ENCODE measurements at places on chromosomes 7 and 10. TPM values are rescaled to one million over a fixed set of nuclear protein-coding genes. Genes with fewer than 3 reads are reported as not detected.
A peak's percentile ranks its signal among the peaks of the same experiment; 100 is the strongest.

RTKN2 gene
- 0.09 TPM for total RNA-seq

RNF32 gene
- 3.9 TPM for total RNA-seq

CPVL gene
- 2.0 TPM for total RNA-seq

TMEM176B gene
- total RNA-seq: 0.60 TPM

GPR37 gene
- 0.07 TPM for total RNA-seq

ZNF727 gene
- total RNA-seq: not detected

PNLIPRP1 gene
- 1.1 TPM for total RNA-seq

CCDC172 gene
- not detected for total RNA-seq

SLC13A4 gene
- 0.66 TPM for total RNA-seq

NUDT1 gene
- 39.3 TPM for total RNA-seq

GJD4 gene
- not detected for total RNA-seq

NEUROD6 gene
- total RNA-seq: not detected

TSPAN12 gene
- total RNA-seq: 0.51 TPM

DNA sequence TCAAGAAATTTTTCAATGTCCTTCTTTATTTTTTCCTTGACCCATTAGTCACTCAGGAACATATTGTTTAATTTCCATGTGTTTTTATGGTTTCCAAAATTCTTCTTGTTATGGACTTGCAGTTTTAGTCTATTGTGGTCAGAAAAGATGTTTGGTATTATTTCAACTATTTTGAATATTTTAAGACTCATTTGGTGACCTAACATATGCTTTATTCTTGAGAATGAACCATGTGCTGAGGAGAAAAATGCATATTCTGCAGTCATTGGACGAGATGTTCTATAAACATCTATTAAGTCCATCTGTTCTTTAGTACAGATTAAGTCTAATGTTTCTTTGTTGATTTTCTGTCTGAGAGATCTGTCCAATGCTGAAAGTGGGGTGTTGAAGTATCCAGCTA lies 42.3 kb upstream of the MDFIC start:
- DNase-seq: no peak

- DNase-seq: no peak
Observed at GRCh38 chr10:44385026-44385695, at the start of gene CXCL12. Gene CXCL12, minus strand, starts transcription at chr10:44385097. Its CDS starts 92 bp downstream, at chr10:44385005.

DNA sequence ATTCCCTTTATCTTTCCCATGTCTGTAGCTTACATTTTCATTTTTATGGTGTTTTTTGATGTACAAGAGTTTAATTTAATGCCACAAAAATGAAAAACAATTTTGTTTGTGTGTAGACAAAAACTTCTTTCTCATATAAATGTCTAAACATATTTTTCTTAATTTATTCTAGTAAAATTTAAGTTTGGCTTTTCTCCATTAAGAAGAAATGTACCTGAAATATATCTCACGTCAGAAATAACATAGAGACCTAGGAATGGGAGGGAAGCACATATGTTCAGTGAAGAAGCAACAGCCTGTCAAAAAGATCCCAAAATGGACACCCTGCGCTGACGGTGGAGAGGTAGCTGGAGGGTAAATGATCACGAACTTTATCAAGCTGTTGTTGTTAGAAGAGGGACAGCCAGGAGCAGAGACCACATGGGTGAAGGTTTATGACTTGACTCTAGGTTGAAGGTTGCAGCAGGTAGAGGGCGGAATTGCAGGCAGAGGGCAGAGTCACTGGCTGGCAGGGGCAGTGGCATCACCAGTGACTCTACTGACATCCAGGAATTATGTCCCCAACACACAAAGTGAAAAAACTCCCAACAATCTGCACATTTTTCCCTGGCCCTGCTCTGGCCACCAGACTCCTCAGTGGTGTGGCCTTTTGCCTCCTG lies 225.9 kb upstream of the PRSS58 start:
- no peak for DNase-seq

- DNase-seq: peak; percentile 57
Observed at GRCh38 chr7:107387573-107388219, 82.2 kb upstream of the GPR22 start.

DNA sequence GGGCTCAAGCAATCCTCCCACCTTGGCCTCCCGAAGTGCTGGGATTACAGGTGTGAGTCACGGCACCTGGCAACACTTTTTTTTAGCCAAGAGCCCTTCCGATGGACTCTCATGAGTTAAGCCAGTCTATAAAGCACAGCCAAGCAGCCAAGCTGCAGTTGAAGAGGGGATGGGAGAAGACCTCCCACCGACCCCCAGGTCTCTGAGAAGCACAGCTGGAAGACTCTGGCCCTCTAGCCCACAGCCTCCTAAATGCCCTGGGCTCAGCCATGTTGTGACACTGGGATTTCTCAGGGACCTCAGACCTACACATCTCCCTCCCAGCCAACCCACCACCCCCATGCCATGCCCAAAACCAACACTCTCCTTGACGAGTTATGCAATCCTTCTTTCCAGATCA lies 31.1 kb downstream of the CALML3 start:
- no peak for DNase-seq

DNA sequence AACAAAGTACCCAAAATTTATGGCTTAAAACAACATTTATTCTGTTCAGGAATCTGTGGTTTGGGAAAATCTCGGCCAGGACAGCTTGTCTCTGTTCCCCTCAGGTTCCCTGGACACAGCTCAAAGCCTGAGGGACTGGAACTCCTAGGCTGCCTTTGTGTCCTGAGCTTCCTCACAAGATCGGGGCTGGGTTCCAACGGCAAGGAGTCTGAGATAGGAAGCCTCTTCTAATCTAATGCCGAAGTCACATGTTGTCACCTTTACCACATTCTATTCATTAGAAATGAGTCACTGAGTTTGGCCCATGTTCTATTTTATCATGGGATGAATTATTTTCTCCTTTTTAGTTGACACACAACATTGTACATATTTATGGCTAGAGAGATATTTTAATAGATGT lies 80.5 kb downstream of the ANKRD26 start:
- DNase-seq: no peak

DNA sequence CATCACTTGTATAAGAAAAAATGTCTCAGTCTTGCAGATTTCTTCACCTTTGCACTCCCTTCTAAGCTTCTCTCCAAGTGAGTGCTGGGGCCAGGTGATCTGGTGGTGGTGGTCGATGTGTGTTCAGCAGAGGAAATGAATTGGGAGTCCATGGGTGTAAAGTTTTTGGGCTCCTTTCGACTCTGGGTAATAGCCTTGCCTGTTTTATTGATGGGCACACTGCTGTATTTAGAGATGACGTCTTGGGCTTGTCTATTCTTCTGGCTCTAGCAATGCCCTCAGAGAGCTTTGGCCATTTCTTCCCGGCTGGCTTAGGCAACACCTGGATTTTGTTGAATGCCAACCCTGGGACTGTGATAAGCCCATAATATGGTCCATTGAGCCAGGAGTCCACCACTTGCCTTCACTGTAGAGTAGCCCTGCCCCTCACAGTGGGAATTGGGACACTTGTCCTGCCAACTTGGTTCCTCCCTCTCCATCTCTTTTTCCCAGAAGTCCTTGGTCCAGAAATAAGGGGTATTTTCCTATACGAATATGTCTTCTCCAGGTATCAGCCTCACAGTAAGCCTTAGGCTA lies 11.7 kb downstream of the PNLIP start:
- no peak for DNase-seq

DNA sequence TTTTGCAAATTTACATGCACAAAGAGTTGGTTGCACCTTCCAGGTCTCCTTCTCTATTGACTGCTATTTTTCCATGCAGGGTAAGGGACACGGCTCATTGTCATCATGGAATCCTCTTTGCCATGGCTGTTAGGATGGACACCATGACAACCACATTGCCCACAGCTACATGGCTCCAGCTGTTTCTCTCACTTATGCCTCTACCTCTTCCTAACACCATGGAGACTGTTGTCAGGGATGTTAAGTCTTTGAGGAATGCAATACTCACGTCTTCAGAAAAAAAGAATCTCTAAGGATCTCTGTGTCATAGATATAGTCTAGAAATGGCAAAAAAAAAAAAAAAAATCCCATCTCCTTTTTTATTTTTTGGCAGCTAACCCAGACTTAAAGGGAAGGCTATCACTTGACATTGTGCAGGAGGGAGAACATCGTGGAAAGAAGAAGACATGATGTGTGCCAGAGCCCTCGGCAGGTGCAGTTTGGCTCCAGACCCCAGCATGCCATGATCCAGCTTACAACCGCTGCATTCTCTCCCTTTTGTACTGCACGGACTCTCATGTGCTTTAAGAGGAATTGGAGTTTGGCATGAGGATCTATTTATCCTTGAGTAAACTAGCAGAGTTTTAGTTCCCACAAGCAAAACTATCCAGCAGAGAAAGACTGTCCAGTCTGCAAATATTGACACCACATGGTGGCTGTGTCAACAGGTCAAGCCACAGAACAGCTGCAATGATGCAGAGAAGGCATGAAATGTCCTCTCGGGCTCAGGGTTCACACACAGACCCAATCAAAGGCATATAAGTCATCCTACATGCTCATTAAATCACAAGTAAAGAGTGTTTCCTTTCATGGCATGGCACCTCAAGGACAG lies 70.8 kb downstream of the FRMD4A start:
- no peak for DNase-seq

DNA sequence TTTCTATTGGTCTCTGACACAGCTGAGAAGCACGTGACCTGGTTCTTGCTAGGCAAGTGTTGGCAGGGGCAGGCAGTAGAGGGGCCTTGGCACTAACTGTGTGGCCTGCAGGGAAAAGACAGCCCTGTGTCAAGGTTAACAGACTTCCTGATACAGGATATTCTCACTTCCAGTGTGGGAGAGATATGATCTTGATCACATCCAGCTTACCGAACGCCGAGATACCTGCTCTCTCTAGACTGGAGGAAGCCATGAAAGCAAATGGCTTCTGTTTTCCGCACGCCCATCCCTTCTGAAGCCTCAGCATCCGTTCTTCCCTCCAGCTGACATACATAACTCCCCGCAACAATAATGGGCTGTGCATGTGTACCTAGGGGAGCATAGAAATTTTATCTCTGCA lies 79.4 kb downstream of the VSTM4 start:
- no peak for DNase-seq

DNA sequence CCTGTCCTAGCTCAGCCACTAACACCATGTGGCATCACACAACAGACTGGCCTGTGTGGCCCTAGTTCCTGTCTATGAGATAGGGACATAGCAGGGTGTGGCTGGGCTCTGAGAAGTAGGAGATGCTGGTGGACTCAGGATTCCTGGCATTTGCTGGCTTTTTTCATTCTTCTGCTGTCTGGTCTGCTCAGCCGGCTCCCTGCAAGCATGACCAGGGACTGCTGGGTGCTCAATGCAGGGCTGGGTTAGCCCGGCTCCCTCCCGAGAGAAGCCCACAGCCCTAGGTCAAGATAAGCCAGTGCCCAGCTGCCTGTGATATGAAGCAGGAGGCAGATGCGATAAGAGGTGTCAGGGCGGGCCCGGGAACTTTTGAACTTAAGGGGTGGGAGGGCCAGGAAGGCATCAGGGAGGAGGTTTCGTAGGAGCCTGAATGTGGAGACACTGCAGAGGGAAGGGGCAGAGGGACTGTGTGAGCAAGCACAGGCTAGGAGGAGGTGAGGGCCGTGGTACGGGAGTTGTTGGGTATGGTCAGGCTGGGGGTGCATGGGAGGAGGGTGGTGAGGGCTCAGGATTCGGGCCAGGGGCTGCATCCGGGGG lies 3.5 kb downstream of the AQP1 start:
- peak; percentile 92 for DNase-seq

- DNase-seq: no peak
Observed at GRCh38 chr10:14371581-14371980, 40.9 kb upstream of the FRMD4A start.

DNA sequence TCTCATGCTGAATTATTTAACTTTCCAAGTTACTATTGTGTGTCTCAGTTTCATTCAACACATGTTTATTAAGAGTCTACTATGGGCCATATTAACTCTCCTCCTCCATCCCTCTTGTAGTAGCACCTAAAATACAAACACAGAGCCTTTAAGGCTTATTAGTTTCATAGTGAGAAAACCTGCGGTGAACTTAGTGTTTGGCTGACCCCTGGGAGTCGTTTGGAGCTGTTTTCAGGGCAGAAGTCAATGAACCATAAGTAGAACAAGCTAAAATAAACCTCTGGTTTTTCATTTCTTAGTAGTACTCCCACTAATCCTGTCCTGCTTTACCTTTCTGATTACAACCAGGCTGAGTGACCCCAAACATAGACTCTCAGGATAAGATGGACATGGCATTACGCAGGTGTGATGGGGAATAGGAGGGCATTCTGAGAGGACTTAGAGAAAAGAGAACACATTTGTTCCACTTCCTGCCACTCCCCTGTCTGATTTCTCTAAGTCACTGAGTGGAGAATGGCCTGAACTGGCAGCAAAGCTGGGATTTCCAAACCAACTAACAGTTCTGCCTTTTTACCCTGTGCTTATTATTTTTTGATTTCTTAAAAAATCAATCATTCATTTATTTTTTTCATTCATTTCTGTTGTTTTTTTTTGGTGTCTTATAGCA lies 74.5 kb downstream of the LRMDA start:
- no peak for DNase-seq
